Tibial nerve (tissue), 4 donors: ENCODE measurements at places on chromosomes 11 and 22. TPM values are rescaled to one million over a fixed set of nuclear protein-coding genes. Genes with fewer than 3 reads are reported as not detected.

OPCML gene
- 1.2 TPM for total RNA-seq

KCNJ1 gene
- not detected for total RNA-seq

ELF5 gene
- total RNA-seq: not detected

GAB4 gene
- total RNA-seq: 0.22 TPM

JAML gene
- total RNA-seq: 4.4 TPM

MFNG gene
- total RNA-seq: 24.9 TPM

C11orf91 gene
- not detected for total RNA-seq

LDHA gene
- total RNA-seq: 390 TPM

BARX2 gene
- total RNA-seq: not detected

LIF gene
- total RNA-seq: 0.78 TPM

ZP1 gene
- total RNA-seq: not detected

RBFOX2 gene
- 75.3 TPM for total RNA-seq

SMTNL1 gene
- total RNA-seq: not detected

POU2AF3 gene
- total RNA-seq: 1.4 TPM

DEUP1 gene
- not detected for total RNA-seq

FADS3 gene
- total RNA-seq: 188 TPM

DERL3 gene
- not detected for total RNA-seq

UPK3A gene
- not detected for total RNA-seq

UPK2 gene
- total RNA-seq: not detected

CENPM gene
- total RNA-seq: 5.0 TPM

OR52I2 gene
- not detected for total RNA-seq

OSBP2 gene
- total RNA-seq: 1.6 TPM

SPDYC gene
- total RNA-seq: not detected

DEPDC7 gene
- 9.0 TPM for total RNA-seq
